ENCODE measurements at places on chromosomes 2 and 18.

DNA sequence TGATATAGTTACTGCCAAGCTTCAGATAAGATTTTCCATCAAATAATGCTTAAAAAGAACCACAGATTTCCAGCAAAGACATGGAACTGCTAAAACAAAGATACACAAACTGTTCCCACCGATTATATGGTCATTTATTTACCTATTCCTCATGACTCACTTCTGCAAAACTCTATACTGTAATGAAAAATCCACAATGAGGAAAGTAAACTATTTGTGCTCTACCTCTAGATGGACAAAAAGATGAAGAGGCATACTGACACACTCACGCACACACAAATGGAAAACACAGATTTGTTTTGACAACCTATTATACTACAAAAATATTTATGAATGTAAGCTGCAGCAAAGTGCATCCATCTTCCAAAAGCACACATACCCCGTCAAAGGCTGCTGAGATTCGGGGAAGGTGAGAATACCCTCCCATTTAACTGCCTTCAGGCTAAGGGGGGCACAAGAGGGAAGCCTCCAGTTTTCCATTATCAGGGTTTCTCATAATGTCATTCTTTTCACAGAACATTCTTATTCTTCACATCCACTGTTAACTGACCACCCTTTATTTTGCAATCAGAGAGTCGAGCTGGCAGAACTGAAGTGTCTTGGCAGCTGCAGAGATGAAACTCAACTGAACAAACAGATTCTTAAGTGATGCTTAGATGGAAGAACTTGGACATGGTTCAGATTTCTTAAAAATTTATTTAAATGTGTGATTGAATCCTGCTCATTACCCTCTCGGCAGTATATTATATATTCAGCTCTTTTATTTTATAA is 115.9 kb upstream of the TANK start:
- DNase-seq: no peak

DNA sequence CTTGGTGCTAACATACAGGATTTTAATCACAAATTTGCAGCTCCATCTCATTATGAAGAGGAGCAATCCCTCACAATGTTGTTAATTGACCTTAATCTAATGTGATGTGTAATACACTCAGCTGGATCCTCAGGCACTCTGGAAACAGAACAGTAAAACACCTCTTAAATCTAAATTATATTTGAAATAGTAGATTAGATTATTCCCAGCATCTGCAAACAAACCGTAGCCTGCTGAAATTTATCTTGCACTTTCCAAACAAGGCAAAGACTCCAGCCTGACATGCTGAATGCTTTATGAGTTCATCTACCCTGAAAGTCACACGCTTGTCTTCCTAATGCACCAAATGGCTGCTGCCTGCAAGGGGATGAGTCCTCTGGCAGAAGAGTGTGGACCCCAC is 402.3 kb upstream of the GYPC start:
- no peak for DNase-seq

- no peak for DNase-seq
Observed at GRCh38 chr2:96164459-96165184, 19.4 kb upstream of the DUSP2 start.

DNA sequence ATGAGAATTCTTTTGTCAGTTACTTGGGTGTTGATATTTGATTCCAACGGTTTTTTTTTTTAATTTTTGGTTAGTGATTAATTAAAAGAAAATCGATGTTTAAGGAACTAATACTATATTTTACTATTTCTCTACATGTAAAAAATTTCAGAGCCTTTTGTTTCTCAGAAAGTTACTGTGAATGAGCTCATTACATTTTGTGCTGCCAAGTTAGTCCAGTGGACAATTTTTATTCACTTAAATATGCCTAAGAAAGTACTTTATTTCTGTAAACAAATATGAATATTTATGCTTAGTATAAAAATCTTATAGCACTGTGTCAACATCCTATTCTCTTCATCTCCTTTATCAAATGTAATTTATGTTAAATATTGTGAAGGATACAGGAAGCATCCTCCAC is 309.3 kb downstream of the CTNNA2 start:
- DNase-seq: no peak

DNA sequence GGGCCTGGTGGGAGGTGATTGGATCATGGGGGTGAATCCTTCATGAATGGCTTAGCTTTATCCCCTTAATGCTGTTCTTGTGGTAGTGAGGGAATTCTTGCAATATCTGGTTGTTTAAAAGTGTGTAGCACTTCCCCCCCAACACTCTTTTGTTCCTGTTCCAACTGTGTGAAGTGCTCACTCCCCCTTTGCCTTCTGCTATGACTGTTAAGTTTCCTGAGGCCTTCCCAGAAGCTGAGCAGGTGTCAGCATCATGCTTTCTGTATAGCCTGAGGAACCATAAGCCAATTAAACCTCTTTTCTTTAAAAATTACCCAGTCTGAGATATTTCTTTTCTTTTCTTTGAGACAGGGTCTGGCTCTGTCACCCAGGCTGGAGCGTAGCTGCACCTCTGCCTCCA is 139.4 kb downstream of the RNF152 start:
- no peak for DNase-seq

- no peak for DNase-seq
Observed at GRCh38 chr2:162710287-162710890, 128.2 kb downstream of the KCNH7 start.

DNA sequence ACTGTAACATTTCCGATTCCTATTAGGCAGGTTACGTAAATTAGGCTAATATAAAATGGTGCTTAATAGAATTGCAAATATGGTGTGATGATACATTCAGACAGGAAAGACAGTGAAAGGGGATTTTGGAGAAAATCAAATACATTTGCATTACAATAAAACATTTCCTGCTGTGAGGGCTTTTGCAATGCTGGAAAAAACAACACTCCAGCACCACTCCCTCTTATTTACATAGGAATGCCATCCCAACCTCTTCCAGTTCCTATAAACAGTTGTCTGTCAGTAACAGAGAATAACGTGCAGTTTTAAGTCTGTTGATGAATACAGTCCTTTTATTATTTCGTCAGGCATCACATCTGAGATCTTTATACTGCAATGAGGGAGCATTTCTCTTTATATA is 298.8 kb upstream of the FANCL start:
- DNase-seq: no peak

DNA sequence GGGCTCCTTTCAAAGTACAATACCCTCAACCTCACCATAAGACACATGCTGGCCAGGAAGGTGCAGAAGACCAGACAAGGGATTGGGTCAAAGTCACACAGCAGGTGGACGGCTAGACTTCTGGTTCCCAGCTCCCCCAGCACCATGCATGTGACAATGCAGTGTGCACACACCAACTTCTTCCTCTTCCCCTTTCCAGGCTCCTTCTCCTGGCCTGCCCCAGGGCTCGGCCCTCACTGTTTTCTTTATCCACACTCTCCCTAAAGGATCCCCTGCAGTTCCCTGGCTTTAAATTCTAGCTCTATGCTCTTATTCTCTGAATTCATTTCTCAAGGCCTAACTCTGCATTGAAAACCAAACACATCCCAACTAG is 82.3 kb downstream of the LOXHD1 start:
- DNase-seq: no peak

- no peak for DNase-seq
Observed at GRCh38 chr2:106115250-106115649, 78.9 kb downstream of the UXS1 start.

DNA sequence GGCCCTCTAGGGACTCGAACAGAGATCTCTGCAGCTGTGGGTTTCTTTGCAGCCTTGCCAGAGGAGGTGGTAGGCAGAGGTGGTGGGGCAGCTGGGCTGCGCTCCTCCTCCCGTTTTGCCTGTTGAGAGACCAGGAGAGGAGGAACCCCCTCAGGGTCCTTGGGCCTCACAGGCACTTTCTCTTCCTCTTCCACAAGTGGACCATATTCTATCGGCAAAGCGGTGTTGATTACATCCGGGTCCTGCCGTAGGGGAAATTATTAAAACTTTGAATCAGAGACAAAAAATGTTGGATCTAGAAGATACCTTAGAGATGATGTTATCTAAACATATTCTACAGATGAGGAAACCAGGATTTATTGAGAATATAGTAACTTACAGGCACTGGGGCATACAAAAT is 78.5 kb downstream of the CLIP4 start:
- no peak for DNase-seq

DNA sequence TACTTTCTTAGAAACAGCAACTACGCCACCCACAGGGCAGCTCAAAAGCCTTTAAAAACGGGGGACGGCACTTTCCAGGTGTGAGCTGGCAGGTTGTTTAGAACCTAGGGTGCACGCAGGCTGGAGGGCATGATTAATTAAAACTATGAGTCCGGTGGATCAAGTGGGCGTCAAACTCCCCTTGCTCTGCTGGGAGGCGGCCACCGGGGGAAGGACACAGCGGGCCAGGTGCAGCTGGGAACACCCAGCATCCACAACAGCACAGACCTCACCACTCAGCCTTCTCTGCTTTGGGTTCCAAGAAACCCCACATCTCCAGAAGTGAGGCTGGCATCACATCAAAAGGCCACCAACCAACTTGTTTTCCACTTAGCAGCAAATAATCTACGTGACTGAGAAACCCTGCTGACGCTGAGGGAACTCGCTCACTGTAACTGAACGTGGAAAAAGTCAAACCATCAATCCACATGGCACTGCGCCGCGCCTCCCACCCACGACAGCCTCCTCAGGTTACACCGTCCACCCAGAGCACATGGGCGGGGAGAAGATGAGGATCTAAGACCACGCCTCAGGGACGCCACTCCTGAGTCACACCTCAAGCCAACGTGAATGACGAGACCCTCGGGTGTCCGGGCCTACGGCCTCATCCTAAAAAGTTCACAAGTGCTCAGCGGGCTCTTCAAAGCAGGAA is 118.2 kb downstream of the ZNF516 start:
- no peak for DNase-seq

GRCh38 chr2:1491751-1492150 is 78.5 kb downstream of the TPO start:
- no peak for DNase-seq

DNA sequence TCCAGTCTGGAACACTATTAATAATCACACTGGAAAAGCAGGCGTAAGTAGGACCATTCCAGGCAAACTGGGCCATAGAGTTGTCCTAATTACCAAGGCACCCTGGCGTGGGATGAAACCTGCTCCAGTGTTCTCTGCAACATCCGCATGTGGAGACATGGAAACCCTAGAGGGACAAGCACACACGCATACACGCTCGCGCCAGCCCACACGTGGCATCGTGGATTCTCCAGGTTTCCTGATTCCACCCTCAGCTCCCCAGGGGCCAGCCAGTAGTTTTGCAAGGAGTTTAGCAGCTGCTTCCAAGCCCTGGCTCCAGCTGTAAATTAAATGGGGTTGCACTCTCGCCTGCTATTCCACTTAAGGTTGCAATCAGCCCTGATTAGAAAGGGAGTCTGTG is 127.7 kb downstream of the DYSF start:
- no peak for DNase-seq
